LoVo (cell line): ENCODE measurements at places on chromosomes 3 and 15.
A peak's percentile ranks its signal among the peaks of the same experiment; 100 is the strongest.

DNA sequence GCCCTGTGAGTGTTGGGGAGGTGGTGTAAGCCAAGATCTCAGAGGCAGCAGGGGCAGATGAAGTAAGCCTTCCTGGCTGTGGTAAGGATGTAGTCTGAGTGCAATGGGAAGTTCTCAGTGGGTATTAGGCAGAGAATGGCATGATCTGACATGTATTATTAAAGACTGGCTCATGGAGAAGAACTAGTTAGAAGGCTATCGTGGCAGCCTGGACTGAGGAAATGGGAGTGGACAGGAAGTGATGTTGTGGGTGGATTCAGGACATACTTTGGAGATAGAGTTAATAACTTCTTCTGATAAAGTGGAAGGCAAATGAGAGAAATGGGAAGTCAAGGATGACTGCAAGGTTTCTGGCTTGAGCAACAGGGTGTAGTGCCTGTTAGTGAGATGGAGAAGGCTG lies 250.9 kb upstream of the CFAP20DC start:
- no peak for DNase-seq

- no peak for DNase-seq
These were observed 5.7 kb downstream of the SLC38A3 start for GRCh38 chr3:50210510-50211367.

DNA sequence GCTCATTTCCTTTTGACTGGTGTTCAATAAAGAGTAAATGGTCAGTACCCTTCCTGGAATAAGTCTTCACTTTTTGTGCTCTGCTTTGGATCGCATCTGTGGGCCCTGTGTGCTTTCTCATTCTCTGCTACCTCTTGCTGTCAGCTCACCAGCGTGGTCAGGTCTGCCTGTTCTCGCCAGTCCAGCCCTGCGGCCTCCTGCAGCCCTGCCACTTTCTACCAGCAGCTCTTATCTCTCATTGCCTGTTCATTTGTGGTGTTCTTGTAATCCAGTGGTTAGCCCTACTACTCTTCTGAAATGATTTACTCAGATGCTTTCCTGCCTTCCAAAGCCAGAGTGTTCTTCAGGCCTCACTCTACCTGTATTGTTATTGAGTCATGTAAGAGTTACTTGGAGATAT lies 54.8 kb downstream of the CHCHD6 start:
- DNase-seq, result no peak

DNA sequence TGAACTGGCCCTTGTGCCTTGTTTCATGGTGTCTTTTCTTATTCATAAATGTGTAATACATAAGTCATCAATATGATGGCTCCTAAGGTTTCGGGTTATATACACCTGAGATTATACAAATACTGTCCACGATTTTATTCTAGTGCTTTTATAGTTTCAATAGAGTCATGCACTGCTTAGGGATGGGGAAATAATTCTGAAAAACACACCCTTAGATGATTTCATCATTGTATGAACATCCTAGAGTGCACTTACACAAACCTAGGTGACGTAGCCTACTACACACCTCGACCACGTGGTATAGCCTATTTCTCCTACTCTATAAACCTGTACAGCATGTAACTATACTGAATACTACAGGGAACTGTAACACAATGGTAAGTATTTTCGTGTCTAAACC lies 988.8 kb upstream of the NR2F2 start:
- no peak for DNase-seq

GRCh38 chr15:55897560-55898336 lies 95.7 kb downstream of the NEDD4 start:
- peak; percentile 73 for DNase-seq

DNA sequence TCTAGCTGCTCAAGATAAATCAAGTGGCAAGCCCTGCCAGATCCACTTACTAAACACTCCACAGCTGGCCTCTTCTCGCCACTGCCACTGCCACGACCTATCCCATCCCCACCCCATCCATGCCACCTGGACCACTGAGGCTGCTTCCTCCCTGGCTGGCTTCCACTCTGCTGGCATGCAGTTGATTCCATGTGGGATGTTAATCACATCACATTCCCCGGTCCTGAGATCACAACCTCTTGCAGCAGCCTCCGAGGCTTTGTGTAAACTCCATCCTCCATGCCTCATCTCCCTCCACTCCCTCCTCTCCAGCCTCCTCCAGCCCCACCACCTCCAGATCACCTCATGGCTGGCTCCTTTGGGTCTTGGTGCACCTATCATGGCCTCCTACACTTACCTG lies 7.7 kb downstream of the NCKIPSD start:
- no peak for DNase-seq

GRCh38 chr3:108064293-108064887 lies 26.4 kb downstream of the CD47 start:
- no peak for DNase-seq

- peak; percentile 69 for DNase-seq
These were observed 13.1 kb upstream of the SCN5A start for GRCh38 chr3:38662544-38662943.

DNA sequence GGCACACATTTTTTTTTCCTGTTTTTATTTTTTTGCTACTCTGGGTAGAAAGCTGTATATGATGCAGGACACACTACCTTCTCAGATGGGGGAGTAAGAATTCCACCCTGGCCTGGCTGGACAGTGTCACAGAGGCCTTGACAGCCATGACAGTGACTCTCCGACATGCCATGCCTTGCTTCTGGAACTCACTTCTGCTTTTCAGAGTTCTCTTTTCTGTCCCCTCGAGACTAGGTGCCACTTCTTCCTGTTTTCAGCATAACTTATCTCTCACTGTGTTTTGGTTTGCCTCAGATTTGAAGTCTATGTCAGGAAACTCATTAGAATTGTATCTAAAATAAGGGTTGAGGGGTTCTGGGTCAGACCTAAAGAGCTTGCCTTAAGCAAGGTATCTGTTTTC lies 69.1 kb upstream of the SEC13 start:
- no peak for DNase-seq

DNA sequence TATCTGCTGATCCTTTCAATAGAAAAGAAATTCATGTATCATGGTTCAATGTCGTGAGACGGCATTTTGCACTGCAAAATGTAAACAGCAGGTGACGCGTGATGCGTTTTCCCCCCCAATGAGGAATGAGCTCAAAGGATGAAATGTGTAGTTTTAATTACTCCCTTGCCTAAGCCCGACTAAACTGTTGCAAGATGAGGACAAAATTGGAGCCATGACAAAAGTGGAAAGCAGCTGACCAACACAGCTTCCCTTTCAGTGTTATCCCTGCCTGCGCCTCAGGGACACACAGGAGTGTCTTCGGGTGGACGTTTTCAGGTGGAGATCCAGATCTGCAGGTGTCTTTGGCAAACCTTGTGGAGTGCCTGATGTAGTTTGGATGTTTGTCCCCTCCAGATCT lies 92.0 kb downstream of the GABRG3 start:
- no peak for DNase-seq

DNA sequence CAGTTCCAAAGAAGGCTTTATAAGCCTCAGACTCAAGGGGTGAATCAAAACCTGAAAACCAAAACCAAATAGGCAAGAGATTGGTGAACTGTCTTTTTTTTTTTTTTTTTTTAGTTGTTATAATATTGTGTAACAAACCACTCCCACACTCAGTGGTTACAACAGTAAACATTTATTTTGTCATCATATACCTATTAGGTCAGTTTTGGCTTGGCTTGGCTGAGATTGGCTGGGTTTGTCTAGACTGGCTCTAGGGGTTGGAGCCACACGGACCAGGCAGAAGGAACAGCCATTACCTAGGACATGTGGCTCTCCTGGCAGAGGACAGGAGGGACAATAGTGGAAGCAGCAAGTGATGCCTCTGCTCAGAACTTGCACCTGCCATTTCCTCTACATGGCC lies 26.4 kb upstream of the RYR3 start:
- DNase-seq, result no peak

DNA sequence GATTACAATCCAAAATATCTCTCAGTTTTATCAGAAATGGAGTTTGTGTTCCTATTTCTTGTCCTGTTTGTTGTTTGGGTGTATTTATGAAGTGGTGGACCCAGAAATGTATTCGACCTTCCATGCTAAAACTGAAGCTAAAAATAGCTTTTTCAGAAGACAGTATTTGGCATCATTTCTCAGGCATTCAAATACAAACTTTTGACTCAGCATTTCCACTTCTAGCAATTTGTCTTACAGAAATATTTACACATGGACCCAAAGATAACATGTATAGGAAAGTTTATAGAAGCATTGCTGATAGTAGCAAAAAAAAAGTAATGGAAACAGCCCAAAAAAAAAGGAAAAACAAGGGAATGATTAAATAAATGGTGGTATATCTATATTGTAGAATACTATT lies 156.3 kb downstream of the HCN4 start:
- DNase-seq, result no peak

- no peak for DNase-seq
These were observed 33.0 kb downstream of the ZIC4 start for GRCh38 chr3:147373301-147373700.

GRCh38 chr3:166223120-166223519 lies 385.9 kb upstream of the BCHE start:
- DNase-seq, result no peak

- DNase-seq, result no peak
These were observed 16.5 kb downstream of the LMCD1 start for GRCh38 chr3:8518138-8518537.

DNA sequence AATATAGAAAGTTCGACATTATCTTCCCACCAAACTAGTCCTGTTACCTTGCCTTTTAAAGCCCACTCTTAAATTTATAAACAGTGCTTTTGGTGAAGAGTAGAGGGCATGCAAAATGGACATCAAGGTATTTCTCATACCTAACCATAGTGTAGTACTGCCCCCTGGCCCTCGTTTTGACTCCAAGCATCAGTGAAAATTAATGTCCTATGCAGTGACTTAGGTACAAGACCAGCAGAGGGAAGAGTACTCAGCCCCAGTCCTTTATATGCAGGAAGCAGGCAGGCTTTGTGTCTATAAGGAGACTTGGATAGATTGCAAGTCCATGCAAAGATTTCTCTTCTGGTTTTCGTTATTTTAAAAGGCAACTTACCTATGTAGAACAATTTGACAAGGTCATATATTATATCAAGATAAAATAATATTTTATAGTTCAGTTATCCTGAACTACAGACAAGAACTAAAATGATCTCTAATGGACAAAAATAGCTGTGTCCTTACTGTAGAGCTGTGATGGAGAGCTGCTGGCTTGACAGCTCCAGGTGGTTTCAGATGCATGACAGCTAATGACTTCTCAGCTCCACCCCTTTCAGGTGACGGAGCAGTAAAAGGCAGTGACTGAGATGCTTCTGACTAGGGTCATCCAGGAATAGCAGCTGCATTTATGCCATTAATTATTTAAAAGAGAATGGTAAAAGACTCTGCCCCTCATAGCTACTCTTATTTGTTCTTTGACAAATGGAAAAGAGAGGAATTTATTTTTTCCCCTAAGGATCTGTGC lies 646.1 kb downstream of the SQOR start:
- peak; percentile 4 for DNase-seq

- DNase-seq, result no peak
These were observed 16.8 kb upstream of the SLC41A3 start for GRCh38 chr3:126100634-126101301.

GRCh38 chr3:179236669-179237301 lies 14.1 kb downstream of the KCNMB3 start:
- no peak for DNase-seq

DNA sequence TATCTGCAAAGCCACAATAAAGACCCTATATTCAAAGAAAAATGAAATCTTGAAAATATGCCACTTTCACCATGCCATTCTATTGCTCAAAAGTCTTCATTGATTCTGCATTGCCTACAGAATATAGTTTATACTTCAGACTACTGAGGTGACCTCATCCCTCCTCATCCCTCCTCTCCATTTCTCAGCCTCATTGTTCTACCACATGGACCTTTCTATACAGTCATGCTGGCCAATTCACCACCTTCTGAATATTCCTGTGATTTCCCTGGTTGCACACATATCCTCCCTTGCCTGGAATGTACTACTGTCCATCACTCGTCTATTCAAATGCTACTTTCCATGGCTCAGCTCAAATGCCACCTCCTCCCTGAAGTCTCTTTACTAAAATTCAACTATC lies 3.5 kb upstream of the COL8A1 start:
- DNase-seq, result no peak

DNA sequence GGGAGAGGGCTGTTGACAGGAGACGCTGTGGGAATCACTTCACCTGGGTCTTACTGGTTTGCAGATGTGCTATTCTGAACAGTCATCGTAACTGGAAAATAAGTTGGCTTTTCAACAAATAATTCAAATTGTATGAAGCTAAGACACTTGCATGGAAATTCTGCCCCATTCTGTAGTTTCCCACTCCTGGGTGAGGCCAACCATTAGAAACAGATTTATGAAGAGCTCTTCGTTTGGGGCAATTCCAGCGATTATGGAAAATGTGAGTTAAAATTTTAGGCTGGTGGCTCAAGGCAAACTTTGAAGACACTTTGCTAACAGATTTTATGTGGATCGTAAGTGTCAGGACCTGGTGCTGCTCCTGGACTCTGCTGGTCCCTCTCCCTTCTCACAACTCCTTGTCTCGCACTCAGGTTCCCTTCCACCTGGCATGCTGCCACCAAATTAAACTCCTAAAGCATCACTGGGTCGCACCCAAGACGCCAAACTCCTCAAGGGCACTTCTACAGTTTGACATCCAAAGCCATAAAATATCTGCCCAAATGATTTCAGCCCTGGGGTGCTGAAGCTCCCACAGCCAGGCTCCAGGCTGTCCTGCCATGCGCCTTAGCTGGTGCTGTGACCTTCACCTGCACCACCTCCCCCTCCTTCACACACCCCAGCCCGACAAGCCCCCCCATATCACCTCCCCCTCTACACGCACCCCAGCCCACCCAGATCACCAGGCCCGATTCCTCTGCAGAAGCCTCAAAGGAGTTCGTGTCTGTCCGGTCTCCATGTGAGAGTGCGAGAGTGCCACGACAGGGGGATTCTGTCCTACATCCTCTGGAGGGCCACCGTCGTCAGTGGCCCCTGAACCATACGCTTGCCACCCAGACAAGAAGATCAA lies 138.4 kb downstream of the NSMCE3 start:
- DNase-seq, result no peak

DNA sequence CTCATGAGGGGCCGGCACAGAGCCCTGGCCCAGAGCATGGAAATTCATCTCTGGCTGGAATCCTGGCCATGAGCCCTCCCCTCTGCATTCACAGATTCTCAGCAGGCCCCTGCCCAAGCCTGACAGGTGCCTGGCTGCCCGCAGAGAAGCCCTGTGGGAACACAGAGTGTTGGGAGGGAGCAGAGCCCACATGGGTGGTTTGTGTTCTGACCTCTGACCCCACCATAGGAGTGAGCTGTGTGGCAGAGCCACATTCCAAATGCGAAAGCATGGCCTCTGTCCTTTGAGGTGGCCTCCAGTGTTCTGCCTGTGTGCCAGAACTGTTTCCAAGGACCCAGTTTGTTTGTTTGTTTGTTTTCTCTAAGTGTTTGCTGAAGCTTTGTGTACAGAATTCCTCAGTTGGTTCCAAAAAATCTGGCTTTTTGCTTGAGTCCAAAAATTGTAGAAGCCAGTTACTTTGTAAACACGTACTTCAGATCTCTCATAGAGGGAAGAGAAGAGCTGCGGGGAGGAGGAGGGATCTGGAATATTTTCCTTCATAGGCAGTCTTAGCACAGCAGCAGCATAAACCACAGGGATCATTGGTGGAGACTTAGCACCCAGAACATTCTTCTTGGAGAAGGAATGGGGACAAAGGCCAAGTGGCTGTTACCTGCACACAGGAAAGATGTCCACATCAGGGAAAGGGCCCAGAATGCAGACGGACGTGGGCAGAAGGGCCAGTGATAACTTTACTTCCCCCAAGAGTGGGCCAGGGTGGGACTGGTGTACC lies 36.0 kb downstream of the GRAMD2A start:
- DNase-seq, result no peak
